ENCODE measurements at places on chromosomes 3 and 15. TPM values are rescaled to one million over a fixed set of nuclear protein-coding genes. Genes with fewer than 3 reads are reported as not detected.

The ZBTB47 gene
- total RNA-seq = 5.4 TPM

The MRAS gene
- total RNA-seq = 9.3 TPM

The MLF1 gene
- 24.0 TPM for total RNA-seq

The ZNF662 gene
- total RNA-seq = not detected

The ANKRD63 gene
- 0.19 TPM for total RNA-seq

The HYKK gene
- total RNA-seq = 6.3 TPM

The ALS2CL gene
- total RNA-seq = 6.2 TPM

The IP6K2 gene
- 45.5 TPM for total RNA-seq

The AMT gene
- total RNA-seq = not detected

The STX19 gene
- total RNA-seq = not detected

The SEMA5B gene
- 0.29 TPM for total RNA-seq

Measured in A549 treated with CpdA at 1 μM for 4 hours (cell line).